ENCODE measurements at places on chromosomes 6 and 20.

GRCh38 chr6:155080881-155081845 is 86.0 kb downstream of the TIAM2 start:
- DNase-seq, result no peak

- DNase-seq, result no peak
Observed at GRCh38 chr6:70225055-70225454, 77.8 kb downstream of the COL9A1 start.

DNA sequence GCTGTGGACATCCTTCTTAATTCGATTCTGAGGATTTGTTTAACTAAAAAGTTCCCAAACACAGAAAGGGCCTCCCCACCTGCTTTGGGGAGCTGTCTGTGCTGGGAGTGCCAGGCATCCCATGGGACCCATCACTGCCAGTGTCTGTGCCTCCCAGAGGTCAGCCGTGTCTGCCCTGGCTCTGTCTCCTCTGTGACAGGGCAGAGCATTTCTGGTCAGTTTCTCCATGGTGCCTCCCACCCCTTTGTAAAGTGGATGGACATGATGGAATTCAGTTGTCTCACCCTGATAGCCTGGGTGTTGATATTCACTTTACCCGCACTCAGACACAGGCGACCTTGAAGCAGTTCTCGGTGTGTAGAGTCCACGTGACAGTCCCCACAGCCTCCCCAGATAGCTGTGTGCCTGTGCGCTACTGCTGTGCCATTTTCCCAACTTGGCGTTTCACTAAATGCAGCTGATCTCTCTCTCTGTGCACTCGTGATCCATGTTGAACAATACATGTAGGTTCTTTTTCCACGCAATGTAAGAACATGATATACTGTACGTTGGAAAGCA is 70.5 kb downstream of the CDS2 start:
- DNase-seq, result no peak

- DNase-seq, result no peak
Observed at GRCh38 chr6:137117581-137117980, 55.9 kb downstream of the IL22RA2 start.

DNA sequence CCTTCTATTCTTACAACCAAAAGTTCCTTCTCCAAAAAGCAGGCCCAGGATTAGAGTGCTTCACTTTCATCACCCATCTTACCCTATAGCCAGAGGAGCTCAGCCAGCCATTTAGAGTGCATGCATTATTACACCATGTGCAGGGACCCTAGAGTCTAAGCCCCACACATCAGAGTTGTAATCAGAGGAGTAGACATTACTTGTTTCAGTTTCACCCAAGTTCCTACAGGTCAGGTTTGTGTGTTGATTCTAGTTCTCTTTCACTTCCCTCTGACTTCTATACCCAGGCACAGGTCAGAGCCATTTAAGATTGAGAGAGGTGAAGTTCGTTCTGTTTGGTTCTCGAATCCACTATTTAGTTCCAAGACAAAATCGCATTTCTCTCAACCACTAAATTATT is 16.3 kb upstream of the ARFGEF3 start:
- no peak for DNase-seq

DNA sequence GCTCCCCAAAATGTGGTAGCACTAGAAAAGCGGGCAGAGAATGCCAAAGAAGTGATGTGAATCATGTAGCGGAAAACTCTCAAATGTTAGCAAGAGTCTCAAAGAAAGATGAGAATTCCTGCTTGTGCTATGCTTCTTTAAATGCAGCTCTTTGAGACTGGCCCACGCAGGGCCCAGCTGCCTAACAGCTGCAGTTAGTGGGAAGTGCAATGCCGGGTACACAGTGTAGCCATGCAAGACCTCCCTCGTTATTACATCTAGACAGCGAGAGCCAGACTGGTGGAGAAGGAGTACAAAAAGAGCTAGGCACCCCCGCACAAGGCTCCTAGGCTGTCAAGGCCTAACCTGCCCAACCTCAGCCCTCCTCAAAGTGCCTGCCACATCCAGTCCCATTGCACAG is 201.7 kb upstream of the PRDM1 start:
- no peak for DNase-seq

DNA sequence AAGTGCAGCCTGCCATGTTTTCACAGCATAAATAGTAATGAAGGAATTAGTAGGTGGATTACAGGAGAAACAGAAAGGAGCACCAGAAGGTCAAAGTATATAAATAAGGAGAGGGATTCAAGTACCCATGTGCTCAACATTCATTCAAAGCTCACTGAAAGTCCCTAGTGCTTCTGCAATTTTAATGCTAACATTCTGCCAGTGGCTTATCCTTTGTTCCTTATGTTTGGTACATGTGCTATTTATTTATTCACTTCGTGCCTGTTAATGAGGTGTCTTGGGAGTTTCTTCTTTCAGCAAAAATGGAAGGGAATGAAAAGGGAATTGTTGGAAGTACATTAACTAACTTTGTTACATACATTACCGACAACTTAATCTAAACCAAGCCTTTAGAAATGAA is 105.7 kb downstream of the CRYBG1 start:
- DNase-seq, result no peak

- peak; percentile 74 for DNase-seq
Observed at GRCh38 chr20:62361799-62362589, 5.1 kb downstream of the LAMA5 start.

GRCh38 chr20:47887477-47888080 is 102.3 kb upstream of the SULF2 start:
- DNase-seq, result no peak

GRCh38 chr6:40258531-40258930 is 324.3 kb upstream of the MOCS1 start:
- no peak for DNase-seq

DNA sequence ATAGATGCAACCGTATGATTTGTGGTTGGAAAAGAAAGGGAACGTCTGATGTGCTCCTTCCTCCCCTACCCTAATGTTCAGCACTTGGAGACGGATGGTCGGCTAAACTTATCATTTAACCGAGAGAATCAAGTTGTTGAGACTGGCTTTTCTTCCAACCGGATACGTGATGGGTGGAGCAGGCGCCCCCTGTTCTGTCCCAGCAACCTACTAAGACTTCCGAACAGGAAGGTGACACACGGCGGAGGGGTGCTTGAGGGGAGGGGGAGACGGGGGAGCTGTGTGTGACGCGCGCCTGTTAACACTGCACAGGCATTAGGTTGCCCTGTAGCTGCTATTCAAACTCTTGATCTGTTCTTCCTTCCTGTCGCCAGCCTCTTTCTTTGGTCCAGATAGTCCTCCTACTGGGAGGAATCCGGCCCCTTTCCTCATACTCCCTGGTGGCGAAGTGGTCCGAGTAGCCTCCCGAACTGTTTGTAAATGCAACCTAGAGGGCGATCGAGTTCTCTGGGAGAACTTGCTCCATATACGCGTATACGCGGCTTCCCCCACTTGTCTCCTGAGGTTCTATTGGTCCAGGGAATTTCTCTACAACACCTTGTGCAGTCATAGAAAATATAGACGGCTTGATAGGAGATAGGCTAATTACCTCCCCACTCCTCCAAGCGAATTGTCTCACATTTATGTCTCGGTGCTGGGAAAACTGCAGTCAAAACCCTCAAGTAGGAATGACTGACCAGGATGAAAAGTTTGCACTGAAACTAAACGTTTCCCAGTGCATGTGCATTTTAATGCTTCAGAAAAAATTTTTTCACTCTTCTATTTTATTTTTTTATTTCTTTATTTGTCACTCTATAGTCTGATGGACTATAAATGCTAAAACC is 126.0 kb upstream of the SLC2A12 start:
- peak; percentile 50 for DNase-seq

- DNase-seq, result no peak
Observed at GRCh38 chr6:20827798-20828197, 293.5 kb downstream of the CDKAL1 start.

GRCh38 chr6:40550202-40551101 is 36.7 kb downstream of the LRFN2 start:
- peak; percentile 20 for DNase-seq

- DNase-seq, result no peak
Observed at GRCh38 chr20:17836303-17836861, 132.2 kb downstream of the SNX5 start.

DNA sequence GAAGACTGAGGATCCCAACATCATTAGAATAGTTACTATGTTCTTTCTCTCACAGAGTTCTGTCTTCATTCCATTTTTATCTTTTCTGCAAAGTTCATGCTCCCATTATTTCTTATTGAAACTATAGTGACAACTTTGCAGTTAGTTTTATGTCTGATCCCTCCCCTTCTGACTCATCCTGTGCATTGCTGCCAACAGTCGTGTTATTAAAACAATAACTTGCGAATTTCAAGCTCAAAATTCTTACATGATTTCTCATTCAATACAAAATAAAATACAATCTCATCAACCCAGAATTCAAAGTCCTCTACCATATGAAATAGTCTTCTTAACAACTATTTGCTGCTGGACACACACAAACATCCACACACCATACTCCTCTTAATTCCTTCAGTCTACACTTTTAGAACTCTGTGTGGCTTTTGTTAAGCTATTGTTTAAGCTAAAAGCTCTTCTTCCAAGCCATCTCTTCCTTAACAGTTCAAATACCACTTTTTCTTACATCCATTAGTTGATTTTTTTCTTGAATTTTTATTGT is 261.4 kb upstream of the IRAK1BP1 start:
- DNase-seq, result no peak

- no peak for DNase-seq
Observed at GRCh38 chr20:47597090-47597489, 95.4 kb downstream of the NCOA3 start.

DNA sequence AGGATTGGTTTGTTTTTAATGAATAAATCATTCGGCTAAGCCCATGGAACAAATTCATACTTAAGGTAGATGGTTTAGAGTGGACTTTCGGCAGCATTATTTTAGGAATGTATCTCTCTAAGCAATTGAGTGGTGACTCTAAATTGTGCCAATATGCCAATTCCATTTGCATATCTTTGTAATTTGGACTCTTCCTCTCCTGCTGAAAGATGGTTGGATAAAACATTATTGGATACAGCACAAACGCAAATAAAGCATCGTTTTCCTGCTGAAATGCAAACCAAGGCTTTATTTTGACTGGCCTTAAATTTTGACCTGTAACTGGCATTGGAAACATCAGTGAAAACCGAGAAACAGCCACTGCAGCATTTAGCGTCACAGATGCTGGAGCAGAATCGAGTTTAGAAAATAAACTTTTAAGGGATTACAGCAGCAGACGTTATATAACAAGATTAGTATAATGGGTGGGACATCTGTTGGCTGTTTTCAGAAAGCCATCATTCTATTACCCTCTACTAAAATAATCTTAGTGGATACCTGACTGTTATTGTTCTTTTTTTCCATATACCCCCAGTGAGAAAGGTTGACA is 726.0 kb downstream of the KIF16B start:
- DNase-seq, result no peak

DNA sequence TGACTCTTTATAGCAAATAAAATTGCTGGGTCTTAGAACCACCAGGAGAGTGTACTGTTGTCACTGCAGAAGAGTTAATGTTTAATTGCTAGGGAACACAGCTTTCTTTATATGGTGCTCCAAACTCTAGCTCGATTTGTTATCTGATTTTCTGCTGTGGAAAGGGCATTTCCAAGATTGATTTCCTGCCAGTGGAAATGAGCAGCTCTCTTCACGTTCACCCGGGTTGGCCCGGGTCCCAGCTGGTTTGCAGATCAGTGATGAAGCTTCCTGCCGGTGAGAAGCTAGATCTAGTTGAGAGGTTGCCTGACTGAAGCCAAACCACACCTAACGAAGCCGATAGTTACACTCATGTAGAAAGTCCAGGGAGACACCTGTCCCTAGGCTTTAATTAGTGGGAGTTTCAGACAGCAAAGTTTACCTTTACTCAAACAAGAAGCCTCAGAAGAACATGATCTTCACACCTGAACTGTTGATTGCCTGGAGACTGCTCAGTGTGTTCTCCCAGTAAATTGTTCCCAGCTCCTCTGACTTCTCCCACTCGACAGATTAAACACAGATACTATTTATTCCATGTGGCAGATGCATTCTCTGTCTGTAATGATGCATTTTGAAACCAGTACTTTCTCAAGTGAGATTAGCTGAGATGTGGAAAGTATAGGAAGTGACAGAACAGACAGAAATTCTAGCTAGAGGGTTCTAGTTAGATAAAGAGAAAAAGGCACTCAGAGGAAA is 27.8 kb downstream of the PAQR8 start:
- peak; percentile 27 for DNase-seq

DNA sequence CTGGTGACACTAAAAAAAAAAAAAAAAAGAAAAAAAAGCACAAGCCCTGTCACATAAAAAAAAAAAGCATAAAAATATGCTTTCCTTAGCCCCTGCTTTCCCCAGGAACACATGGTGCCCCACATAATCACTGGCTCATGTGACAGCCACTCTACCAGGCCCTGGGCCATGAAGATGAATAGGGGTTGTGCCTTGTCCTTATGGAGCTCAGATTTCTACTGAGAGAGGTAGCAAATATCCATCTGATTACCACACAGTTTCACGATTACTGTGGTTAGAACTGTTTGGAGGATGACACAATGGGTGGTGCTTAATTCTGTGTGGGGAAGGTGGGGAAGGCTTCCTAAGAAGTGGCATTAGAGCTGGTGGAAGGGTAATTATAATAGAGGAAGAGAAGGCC is 9.3 kb downstream of the RAET1E start:
- no peak for DNase-seq

- no peak for DNase-seq
Observed at GRCh38 chr6:105196076-105196475, 16.3 kb upstream of the POPDC3 start.

- no peak for DNase-seq
Observed at GRCh38 chr6:13384506-13384905, 56.2 kb upstream of the TBC1D7 start.

GRCh38 chr6:126477678-126478077 is 137.8 kb downstream of the CENPW start:
- DNase-seq, result no peak

All from HuH-7.5 (cell line).